ENCODE measurements at places on chromosomes 1 and 21.

DNA sequence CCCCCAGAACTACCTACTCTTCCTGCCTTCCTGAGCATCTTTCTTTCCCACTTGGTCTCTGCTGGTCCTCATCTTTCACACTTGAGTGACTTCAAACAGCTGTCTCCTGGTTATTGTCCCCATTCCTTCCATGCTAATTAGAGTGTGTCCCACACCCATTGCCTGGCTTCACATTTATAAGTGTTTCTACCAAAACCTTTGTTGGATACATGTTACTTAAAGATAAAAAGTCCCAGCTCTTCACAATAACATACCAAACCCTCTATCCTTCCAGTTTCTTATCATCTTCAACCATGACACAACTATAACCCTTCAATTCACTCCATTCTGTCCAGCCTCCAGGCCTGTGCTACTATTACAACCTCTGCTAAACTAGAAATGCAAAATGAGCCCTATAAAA, 41.0 kb downstream of the VCAM1 start:
- DNase-seq = no peak

DNA sequence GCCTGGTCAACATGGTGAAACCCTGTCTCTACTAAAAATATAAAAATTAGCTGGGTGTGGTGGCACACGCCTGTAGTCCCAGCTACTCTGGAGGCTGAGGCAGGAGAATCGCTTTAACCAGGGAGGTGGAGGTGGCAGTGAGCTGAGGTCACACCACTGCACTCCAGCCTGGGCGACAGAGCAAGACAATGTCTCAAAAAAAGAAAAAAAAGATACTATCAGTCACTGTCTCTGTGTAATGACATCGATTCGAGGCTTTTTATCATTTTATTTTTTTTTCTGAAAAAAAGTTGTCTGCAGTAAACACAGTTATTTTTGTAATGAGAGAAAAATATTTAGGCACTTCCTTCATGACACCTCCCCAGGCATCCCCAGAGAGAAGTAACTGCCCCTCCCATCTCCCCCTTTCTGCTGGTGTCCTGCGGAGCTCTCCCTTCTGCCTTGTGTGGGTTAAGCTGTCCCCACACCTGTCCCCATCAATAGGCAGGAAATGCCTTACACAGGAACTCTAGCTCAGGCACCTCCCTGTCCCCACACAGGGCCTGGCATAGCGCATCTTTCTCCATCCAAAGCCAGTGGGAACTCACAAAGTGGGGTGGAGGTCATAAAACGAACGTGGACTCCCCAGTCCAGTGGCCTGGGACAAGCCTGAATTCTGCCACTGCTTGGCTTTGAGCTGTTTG, 132.0 kb downstream of the SYF2 start:
- no peak for DNase-seq

- no peak for DNase-seq
Measured at GRCh38 chr1:99745061-99745460, 21.4 kb downstream of the FRRS1 start.

DNA sequence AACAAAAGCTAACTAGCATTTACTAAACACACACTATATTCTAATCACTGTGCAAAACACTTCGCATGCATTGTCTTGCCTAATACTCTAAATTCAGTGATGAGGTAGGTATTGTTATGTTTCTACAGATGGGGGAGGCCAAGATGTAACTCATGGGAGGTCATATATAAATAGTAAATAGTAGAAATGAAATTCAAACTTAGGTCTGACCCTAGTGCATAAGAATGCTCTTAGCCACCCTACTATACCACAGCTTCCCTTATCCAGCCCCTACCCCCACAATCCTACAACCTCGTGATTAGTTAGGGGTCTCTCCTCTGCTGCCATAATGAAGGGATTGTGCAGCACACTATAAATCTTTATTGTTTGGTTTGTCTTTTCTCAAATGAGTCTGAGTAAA, 3.3 kb downstream of the PFDN2 start:
- DNase-seq = no peak

- DNase-seq = no peak
Measured at GRCh38 chr1:3172431-3173380, 103.7 kb downstream of the PRDM16 start.

DNA sequence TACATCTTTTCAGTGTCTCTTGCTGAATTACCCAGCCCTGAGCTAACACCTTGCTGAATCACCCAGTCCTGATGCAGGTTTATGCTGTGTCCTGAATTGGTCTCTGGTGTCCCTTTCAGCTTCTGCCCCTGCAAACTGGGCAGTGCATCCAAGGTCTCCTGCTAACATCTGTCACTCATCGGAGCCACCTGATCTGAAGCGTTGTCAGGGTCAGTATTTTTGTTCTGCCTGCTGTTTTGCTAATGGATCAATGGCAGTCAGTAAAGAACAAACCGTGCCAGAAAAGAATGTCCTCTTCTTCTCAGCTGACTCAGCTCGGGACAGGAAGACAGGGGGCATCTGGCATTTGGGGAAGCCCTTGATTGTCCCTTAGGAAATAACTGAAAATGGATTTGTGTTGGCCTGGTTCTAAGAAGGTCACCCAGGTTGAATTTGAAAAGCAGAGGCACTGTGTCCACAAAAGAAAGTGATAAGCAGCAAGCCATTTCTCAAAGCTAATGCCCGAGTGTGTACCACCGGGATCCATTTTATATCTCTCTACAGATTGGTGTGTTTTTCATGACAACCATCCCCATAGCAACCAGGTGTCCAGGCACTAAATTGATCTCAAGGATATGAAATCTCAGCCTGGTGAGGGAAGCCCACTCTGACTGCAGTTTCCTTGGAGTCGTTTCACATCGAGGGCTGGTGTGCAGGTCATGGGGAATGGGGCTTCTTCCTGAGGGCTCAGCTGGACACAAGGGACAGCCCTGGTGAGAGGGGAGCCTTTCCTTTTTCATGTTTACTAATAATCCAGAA, 109.7 kb upstream of the IRF2BP2 start:
- no peak for DNase-seq

GRCh38 chr21:44306936-44307704, 7.3 kb downstream of the PFKL start:
- DNase-seq = no peak

DNA sequence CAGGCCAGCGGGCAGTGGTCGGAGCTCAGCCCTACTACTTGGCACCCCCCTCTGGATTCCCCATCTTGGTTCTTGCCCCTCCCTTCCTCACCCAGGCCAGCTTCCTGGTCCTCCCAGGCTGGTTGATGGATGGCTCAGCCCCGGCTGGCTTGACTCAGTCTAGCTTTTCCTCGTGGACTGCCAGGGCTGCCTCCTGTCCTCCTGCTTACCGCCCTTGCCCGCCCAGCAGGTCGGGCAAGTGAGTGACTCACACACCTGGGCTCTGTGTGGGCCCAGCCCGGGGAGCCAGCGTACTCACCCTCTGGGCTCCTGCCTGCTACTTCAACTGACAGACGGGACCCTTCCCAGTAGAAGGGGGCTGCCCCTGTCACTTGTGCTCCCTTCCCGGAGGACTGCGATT, 19.5 kb upstream of the ARHGEF10L start:
- no peak for DNase-seq

DNA sequence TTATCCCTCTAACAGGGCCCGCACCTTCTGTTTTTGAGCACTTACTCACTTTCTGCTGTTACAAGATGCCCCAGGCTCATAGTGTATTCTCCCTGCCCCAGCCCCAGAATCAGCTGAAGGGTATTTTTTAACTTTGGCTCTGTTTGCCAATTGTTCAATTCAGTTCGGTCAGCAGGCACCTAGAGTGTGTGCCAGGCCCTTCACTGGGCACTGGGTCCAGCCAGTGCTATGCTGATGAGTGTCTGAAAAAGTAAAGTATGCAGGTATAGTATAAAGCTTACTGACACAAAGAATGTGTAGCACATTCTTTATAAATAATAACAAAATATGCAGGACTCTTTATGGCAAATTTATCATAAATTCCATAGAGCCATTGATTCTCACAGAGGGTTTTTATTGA, 35.0 kb downstream of the FHAD1 start:
- DNase-seq = no peak

DNA sequence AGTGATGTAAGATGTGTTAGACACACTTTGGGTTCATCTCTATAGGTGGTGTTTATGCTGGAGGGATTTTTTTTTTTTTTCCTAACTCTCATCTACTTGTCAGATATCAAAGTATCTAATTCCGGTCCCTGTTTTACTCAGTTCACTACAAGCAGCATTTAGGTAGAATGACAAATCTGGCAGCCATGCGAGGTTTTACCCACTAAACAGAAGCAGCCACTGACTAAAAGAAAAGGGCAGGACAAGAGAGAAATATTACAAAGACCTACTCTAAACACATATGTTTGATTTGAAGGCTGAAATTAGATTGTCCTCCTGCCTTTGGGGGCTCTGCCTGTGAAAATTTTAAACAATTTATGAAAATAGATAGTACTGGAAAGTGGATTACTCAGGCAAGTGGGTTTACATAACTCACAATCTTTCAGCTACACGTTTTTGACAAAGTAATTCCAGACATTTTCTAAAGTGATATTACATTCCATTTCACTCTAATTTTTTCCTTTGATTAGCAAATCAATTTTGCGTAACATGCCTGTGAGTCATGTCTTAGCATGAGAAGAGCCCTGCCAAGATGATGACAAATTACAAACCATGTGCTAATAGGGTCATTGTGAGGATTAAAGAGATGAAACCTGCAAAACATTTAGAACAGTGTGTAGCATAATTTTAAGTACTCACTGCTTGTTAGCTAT, 172.6 kb downstream of the PLA2G4A start:
- DNase-seq = no peak

DNA sequence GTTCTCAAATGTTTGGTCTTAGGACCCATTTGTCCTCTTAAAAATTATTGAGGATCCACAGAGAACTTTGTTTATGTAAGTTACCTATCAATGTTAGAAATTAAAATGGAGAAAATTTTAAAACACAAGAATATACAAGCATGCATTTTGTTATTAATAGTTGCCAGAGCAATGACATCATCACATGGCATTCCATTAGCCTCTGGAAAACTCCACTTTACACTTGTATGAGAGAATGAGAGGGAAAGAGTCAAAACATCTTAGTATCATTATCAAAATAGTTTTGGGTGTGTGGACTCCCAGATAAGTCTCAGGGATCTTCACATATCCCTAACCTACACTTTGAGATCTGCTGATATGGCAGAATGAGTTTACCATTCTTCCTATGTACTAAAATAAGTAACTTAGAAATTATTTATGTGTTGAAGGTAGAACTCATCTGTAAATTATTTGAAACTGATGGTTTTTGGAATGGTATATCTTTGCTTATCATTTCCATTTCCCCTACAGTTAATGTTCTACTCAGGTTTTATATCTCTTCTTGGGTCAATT, 48.8 kb downstream of the RNF220 start:
- DNase-seq = no peak

- DNase-seq = peak; percentile 32
Measured at GRCh38 chr1:24201941-24202440, 14.9 kb upstream of the IFNLR1 start.

DNA sequence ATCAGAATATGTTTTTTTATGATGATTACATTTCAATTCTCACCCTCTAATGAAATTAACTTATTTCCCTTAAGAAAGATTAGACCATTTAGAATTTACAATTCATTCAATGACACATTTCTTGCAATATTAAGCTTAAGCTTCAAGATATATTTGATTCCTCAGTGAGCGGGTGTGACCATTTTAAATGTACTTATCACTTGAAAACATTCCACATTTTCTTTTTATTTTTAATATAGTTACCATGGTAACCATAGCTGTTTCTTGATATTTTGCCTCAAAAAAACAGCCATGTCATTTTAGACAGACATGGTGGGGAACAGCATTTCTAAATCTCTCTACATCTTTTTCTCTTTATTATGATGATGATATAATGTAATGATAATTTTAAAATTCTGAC, 1029.0 kb upstream of the B3GALT2 start:
- no peak for DNase-seq

GRCh38 chr1:201354151-201354900, 23.2 kb downstream of the TNNT2 start:
- no peak for DNase-seq

DNA sequence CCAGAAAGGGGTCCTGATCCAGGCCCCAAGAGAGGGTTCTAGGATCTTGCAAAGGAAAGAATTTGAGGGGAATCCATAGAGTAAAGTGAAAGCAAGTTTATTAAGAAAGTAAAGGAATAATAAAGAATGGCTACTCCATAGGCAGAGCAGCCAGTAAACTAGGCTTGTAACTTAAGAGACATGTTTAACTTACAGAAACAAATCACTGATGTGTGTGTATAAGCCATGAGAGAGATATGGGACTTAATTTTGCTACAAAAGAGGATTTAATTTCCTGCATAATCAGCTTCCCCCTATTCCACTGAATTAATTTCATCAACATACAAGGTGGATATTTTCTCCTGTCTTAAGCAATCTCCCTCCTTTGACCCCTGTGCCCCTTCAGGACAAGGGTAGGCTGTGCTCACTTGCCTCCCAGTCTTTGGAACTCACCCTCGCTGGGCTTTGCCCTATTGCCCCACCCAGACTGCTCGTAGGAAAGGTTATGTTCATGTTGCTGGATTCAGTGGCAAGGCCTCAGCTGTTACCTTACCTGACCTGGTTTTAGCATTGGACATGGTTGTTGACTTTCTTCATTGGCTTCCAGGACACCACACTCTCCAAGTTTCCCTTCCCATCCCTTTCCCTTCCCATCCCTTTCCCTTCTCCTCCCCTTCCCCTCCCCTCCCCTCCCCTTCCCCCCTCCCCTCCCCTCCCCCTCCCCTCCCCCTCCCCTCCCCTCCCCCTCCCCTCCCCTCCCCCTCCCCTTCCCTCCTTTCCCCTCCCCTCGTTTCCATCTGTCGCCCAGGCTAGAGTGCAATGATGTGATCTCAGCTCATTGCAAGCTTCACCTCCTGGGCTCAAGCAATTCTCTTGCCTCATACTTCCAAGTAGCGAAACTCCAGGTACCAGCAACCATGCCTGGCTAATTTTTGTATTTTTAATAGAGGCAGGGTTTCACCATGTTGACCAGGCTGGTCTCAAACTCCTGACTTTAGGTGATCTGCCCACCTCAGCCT, 44.6 kb downstream of the TBCE start:
- no peak for DNase-seq

DNA sequence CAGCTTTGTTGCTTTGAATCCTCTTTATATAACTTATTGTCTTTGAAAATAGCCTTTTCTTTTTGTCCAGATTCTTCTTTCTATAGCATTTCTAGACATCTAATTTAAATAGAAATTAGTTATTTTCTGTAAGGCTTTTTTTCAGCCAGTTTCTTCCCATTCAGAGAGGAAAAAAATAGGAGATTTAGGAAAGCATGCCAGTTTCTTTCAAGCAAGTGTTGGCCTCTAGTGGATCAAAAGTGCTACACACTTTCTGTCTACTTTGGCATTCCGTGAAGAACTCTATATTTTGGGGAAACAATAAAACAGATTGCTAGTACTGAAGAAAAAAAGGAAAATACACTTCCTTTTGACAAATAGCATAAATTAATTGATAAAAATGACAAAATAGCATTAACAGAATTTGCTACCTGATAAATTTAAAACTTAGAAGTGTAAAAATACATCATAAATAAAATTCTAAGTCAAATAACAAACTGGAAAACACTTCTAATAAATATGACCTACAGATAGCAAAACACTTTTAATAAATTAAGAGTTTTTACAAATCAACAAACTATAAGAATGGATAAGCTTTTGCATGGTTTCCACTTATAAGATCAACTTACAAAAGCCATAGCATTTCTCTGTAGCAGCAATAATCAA, 13.1 kb upstream of the EXO1 start:
- no peak for DNase-seq

Measured in stimulated activated CD8-positive, alpha-beta memory T cell treated with anti-CD3 and anti-CD28 coated beads, Interleukin-7, amount 100 ng/mL, for 1 hour (primary cell).